ENCODE measurements at places on chromosomes 3 and 15.

DNA sequence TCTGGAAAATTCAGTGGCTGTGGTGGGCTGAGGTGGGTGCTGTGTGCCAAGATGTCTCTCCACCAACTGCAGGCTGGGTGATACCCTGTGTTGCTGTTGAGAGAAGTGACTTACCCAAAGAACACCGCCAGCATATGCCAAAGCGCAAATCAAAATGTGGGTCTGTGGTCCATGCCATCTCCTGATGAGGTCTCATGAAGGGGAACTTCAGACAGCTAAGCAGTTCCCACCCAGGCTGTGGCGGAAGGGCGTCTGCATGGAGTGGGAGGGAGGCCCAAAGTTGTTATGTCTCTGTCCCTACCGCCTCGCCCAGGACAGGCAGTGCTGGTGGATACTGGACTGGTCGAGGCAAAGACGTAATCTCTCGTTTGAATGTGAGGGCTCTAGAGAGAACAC, 70.9 kb upstream of the PLXNA1 start:
- no peak for DNase-seq

DNA sequence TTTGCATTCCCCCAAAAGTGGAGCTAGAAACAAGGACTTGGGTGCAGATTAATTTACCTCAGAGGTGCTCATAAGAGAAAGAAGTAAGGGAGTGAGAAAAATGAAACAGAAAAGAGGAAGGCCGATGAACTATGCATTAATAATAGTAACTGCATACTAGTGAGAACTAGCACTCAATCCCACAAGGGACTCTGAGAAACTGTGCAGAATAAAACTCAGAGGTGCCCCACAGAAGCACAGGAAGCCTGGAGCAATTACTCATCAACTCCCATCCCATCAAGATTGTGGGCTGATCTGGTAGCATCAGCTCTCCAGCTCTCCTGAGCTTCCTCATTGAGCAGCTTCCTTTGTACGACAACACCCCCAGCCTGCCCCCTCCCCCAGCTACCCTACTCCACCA, 50.8 kb downstream of the CLDN18 start:
- DNase-seq = no peak

GRCh38 chr3:2303566-2303965, 204.9 kb downstream of the CNTN4 start:
- no peak for DNase-seq

- DNase-seq = no peak
Observed at GRCh38 chr3:69329892-69330291, 56.0 kb downstream of the FRMD4B start.

DNA sequence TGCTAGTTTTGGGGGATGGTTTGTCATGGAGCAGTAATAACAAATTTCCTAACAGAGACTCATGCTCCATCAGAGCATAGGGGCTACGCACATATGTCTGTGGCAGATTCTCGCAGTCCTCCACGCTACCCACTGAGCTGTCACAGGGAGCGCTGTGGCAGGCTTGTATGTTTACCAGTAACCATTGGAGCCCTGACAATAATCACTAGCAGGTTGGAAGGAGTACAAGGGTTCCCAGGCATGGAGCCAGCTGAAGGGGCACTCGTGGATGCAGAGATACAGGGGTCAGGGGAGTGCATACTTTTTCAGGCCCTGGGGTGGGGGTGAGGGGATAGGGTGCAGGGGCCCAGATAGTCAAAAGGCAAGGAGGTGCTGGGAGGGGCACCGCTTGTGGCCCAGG, 7.9 kb upstream of the GP9 start:
- no peak for DNase-seq

DNA sequence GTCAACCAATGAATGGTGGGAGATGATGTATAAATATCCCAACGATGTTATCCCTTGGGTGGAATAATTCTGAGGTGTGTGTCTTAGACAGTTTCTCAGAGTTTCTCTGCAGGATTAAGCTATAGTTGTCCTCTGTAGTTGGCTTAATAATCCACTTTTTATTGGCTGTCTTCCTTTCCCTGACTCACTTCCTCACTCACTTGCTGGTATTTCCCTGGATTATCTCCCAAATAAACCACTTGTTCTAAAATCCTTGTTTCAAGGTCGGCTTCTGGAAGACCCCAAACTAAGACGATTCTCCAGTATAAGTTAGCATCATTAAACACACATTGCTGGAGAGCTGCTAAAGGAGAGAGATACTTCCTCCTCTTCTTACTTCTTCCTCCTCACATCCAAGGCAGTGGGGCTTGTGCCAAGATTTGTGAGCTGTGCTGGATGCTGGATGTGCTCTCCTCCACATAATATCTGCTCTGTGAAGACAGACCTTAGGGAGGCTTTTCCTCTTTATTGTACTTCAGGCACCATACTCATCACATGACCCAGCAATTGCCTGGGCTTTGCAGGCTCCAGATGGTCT, 22.5 kb upstream of the ROPN1 start:
- DNase-seq = no peak

- DNase-seq = no peak
Observed at GRCh38 chr15:53559364-53560277, 199.8 kb downstream of the WDR72 start.

DNA sequence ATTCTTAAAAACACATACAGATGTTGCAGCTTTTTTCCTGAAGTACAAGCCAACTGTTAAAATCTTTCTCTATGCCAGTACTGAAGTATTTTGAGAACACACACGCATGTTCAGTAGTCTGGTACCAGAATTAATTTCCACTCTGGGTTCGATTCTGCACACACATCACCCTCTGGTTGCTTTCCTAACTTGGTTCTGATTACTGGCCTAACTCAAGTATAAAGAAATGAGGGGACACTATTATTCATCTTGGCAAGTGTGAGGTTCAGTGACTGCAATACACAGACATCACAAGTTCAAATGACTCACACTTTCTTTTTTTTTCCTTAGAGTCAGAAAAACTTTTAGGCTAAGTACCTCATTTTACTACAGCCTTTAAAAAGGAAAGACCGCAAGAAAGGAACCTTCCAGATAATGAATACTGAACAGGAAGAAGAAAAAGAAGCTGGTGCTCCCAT, 37.4 kb upstream of the LDHAL6B start:
- DNase-seq = no peak

- DNase-seq = no peak
Observed at GRCh38 chr3:14379843-14380242, 22.6 kb upstream of the SLC6A6 start.

DNA sequence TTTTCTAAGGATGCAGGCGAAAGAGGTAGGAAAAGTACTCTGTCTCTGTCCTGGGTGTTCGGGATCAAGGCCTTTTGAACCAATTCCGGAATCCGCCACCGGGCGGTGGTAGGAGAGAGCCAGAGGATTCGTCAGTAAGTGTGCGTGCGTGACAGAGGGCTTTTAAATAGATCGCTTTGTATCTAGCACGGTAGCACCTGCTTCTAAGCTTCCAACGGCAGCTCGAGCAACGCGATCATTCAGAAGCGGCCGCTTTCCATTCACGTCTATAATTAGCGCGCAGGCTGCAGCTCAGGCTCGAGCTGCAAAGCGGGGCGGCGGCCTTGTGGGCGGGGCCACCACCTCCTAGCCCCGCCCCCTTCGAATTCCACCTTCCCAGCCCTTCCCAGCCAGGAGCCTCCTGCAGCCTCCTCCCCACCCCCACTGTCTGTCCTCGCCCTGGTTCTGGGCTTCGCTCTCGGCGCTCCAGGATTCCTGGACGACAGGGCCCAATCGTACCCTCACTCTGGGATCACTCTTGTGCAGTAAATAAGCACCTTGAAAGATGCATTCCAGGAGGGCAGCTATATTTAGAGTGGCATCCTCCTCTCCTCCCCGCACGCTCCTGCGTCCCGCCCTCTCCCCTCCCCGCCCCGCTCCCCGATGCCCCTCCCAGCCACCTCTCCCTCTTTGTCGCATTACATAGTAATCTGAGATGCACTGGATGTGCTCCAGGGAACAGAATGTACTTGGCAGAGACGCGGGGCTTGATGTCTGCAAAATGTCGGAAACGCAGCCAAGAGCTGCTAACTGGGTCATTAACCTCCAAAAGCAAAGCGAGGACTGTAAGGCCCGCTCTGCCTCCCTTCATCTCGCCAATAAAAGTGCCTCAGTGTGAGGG, 224.1 kb upstream of the TPRG1 start:
- DNase-seq = no peak
